CD4-positive, alpha-beta T cell treated with Interleukin-2 at 100 ng/mL for 4 hours (primary cell): ENCODE measurements at places on chromosomes 1 and 21.

GRCh38 chr1:50080904-50081586 is 27.7 kb upstream of the ELAVL4 start:
- no peak for DNase-seq

GRCh38 chr1:53162621-53163020 is 20.2 kb upstream of the SLC1A7 start:
- no peak for DNase-seq

DNA sequence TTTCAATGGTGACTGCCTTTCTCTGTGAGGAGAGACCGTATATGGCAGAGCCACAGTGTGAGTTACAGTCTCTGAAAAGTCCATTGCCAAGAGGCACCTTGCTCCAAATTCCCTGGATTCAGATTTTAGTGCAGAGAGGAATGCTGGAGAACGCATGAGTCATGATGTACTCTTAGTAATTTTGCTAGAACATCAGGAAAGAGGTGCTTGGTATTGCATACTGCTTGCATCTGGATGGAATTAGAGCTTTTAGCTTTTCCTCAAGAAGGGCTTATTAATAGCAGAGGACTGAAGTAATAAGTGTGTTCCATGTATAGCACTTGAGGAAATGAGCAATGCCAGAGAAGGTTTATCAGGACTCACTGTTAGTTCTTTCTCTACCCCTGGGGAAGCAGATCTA is 40.5 kb upstream of the AKT3 start:
- DNase-seq = no peak

DNA sequence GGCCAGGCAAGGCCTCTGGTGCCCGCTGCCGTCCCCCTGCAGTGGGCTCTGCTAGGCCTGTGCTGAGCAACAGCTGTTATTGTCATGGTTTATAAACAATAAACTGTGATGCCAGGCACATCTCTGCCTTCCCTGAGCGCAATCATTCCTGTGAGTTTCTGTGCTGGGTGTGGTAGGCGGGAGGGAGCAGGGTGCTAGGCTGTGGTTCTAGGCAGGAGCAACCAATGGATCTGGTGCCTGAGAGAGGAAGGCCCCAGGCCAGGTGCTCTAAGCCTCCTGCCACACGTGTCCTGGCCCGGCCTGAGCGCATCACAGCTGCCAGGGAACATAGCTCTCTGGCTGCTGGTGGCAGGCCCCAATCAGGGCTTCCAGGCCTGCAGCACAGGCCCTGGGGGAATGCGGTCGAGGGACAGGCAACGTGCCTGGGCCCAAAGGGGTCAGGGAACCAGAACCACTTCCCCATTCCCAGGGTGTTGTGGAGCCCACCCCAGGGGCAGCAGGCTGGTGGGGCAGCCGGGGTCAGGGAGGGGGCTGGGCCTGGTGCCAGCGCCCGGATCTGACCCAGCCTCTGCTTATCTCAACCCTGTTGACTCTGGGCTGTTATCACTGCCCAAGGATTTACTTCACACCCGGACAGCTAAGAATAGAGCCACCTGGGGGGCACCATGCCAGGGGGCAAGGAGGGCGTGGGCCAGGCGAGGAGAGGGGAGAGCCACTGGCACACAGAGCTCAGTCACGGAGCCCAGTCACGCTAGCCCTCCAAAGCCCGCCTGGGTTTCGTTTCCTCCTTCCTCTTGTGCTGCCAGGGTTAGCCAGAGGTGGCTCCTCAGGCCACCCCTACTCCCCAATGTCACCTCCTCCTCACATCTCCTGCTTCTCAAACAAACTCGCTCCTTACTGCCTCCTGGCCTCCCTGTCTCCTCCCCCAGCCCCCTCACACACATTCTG is 11.5 kb downstream of the TRIM46 start:
- no peak for DNase-seq

DNA sequence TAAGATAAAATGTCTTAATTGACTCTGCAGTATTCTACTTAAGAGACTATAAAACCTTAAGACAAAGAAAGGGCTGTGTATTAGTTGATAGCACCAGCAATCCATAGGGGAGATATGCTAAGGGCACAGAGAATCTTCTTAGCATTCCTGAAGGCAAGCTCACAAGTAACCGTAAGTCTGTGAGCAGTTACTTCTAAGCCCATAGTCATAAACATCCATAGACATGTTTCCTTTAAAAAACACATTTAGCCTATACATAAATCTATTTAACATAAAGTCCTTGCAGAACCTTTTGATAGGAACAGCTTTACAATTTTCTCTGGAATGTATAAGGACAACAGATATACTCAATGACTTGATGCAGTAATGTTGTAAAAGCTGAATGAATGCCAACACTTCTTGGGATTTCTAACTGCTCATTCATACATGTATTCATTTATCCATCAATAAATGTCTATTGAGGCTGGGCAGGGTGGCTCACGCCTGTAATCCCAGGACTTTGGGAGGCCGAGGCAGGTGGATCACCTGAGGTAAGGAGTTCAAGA is 6.3 kb upstream of the ERRFI1 start:
- no peak for DNase-seq

DNA sequence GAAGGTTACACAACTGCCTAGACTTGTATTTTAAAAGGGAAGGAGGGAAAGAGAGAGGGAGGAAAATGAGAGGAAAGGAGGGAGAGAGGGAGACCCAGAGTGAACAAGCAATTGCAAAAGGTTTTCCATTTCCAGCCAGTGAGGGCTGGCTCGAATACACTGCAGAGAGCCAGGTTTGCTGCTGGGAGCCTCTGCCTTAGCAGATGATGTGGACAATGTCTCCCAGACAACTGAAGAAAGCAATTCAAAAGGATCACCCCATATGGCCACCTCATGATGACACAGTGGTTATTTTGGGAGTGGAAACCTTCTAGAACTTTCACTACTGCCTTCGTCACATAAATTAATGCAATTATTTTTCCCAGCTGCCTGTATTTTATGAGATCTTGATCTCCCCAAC is 86.4 kb downstream of the BCAR3 start:
- no peak for DNase-seq

DNA sequence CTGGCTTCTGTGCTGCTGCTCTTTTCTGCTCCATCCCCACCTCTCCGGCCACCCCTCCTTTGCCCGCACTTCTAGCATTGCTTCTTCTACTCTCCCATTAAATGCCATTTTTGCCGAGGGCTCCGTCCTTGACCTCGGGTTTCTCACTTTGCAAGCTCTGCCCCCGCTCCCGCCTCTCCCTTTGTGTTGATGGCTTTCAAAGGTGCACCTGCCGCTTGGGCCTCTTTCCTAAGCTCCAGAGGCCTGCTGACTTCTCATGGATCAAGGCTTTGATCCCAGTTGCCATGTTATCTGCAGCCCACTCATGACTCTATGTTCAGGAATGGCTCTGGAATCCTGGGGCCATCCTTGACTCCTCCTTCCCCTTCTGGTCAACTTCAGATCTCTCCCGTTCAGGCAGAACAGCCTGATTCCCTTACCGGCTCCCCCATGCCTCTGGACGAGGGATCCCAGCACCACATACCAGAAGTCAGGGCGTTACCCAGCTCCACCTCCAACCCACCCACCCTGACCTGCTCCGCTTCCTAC is 54.3 kb downstream of the TLR5 start:
- DNase-seq = no peak

DNA sequence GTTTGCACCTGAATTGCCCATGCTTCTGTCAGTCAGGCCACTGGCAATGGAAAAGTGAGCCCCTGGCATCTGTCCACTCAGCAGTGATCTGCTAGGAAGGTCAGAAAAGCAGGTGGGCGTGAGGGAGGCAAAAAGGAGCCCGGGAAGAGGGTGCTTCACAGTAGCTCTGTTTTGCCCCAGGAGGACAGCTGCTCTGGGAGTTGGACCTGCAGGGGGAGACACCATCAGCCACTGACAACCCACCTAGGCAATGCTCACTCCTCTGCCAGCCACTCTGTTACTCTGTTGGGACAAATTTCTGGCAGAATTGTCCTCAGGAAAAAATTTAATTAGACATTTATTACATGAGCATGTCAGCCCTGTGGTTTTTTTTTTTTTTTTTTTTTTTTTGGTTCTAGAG is 146.4 kb downstream of the LRIG2 start:
- no peak for DNase-seq

GRCh38 chr1:22107126-22107525 is 35.8 kb downstream of the WNT4 start:
- no peak for DNase-seq

GRCh38 chr1:171715813-171716251 is 26.0 kb downstream of the VAMP4 start:
- no peak for DNase-seq

DNA sequence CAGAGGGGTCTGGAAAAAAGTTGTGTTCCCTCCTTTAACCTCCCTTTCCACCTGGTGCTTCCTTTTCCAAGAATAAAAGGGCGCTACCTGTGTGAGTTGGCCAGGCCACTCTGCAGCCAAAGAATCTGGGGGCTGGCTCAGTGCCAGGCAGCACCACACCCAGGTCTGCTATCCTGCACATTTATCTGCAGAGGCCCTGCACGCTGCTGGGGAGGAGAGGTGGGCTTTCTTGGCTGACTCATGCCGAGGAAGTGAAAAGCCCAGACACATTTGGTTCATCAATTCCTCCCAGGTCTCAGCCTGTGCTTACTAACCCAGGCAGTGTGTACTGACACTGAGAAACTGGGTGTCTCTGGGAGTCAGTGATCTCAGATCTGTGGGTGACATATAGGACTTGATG is 79.8 kb upstream of the F3 start:
- DNase-seq = no peak

- no peak for DNase-seq
Measured at GRCh38 chr21:31846690-31847089, 26.1 kb upstream of the HUNK start.
